Subcutaneous preadipocyte (primary cell): ENCODE measurements at places on chromosomes 3 and 15. TPM values are rescaled to one million over a fixed set of nuclear protein-coding genes. Genes with fewer than 3 reads are reported as not detected.

Gene NAALADL2
- total RNA-seq = 15.1 and 19.0 TPM in 2 replicates

Gene VEPH1
- 13.2 and 35.4 TPM in 2 replicates for total RNA-seq

Gene GABRR3
- not detected in 2 replicates for total RNA-seq

Gene SLC2A2
- not detected in 2 replicates for total RNA-seq

Gene CD86
- total RNA-seq = not detected in 2 replicates

Gene MYO5C
- 0.20 and 0.73 TPM in 2 replicates for total RNA-seq

Gene CHRM5
- total RNA-seq = under 0.01 TPM in 1 of 2 replicates, not detected in the other

Gene CPA3
- total RNA-seq = not detected in 2 replicates

Gene GOLGA8S
- not detected in 2 replicates for total RNA-seq

Gene MAP6D1
- total RNA-seq = 0.73 and 3.9 TPM in 2 replicates
